ENCODE measurements at places on chromosomes 7 and 10. TPM values are rescaled to one million over a fixed set of nuclear protein-coding genes. Genes with fewer than 3 reads are reported as not detected.

DNA sequence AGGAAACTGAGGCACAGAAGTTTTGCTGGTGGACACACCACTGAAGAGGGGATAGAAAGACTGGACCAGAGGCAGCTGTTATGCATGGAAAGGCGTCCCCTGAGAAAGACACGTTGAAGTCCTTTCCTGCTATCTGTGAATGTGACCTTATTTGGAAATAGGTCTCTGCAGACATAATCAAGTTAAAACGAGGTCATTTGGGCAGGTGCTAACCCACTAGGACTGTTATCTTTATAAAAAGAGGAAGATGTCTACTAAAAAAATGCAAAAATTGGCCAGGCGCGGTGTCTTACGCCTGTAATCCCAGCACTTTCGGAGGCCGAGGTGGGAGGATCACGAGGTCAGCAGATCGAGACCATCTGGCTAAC is 31.6 kb downstream of the ELMO1 start:
- DNase-seq = no peak

DNA sequence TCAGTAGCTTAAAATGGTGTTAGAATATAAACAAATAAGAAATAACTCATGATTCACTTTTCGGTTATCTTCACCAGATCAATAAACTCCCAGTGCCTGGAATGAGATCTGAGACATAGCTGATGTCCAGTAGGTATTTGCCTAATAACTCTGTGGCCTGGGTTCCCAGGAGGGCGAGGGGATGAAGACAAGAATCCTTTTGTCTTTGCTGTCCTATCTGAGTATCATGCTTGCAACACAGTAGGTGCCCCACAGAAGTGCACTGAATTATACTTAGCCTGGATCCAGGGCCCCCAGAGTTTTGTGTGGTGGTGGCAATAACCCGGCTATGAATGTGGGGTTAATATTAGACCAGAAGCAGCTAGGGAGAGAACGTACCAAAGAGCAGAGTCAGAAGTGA is 350.1 kb upstream of the AOAH start:
- DNase-seq = no peak

GRCh38 chr10:26440088-26440470 is 1.9 kb downstream of the APBB1IP start:
- DNase-seq = no peak

Gene GRID1
- total RNA-seq = not detected

- no peak for DNase-seq
Measured at GRCh38 chr10:17077346-17077781, 52.2 kb downstream of the CUBN start.

Gene RGR
- total RNA-seq = not detected

DNA sequence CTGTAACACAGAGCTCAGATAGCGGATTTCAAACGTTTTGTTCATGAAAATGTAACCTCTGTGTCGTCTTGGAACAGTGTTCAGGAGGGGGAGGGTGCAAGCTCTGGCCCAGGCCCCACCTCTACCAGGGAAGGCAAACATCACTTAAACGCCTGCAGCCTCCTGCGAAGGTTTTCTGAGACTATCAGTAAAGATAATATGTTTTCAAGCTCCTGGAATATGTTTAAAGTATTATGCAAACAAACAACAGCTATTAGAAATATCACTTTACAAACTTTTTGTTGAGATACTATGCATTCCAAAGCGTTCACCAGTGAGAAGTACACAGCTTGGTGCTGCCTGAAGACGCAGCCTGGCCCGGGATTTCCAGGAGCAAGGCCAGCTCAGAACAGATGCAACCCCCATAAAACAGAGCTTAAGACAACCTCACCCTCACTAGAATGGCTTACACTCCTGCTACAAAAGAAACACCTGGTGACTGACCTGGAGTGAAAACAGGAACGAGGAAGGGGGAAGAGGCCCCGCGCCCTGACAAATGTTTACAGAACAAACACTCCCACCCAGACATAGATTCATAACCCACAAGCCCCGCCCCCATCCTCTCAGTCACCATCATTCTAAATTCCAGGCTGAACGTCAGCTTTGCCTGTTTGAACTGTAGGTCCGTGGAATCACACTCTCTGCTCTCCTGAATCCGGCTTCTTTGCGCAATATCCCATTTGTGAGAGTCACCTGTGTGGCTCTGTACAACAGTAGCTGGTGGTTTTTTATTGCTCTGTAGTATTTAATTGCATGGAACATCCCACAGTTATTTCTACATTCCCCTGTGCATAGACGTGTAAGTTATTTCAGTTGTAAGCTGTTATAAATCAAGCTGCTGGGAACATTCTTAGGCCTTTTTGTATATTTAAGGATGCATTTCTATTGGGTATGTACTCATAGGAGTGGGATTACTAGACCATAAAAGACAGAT is 155.0 kb downstream of the PTPRN2 start:
- DNase-seq = no peak

Gene KMT2E
- 127 TPM for total RNA-seq

- no peak for DNase-seq
Measured at GRCh38 chr7:40221836-40222235, 87.0 kb downstream of the SUGCT start.

Gene FOXI2
- not detected for total RNA-seq

DNA sequence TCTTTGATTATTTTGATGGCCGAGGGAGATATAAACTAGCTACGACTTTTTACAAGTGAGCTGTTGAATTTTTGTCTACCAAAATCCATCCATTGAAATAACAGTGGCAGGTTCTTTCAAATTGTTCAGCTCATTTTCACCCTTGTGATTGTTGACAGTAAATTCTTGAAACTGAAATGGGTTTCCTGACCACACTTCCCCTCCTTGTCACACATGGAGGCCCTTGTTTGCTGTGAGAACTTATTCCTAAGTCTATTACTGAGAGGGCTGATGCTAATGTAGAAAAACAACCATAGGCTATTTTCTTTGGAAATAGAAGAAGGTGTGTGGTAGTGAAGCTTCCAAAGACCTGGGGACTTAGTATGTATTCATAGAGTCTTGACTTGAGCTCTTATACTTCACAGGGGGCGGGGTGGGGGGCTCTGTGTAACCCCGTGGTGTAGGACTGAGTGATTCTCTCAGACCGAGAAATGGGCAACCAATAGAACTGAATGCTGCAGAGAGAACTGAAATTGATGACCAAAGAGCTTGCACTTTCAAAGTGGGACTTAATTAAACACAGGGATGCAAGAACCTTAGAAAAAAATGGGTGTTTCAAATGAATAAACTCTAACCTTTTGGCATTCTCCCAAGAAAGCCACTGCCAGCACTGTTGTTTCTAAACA is 718.9 kb downstream of the CCSER2 start:
- DNase-seq = no peak

- no peak for DNase-seq
Measured at GRCh38 chr7:20301311-20301939, 29.3 kb upstream of the ITGB8 start.

Gene PNLIPRP3
- total RNA-seq = not detected

DNA sequence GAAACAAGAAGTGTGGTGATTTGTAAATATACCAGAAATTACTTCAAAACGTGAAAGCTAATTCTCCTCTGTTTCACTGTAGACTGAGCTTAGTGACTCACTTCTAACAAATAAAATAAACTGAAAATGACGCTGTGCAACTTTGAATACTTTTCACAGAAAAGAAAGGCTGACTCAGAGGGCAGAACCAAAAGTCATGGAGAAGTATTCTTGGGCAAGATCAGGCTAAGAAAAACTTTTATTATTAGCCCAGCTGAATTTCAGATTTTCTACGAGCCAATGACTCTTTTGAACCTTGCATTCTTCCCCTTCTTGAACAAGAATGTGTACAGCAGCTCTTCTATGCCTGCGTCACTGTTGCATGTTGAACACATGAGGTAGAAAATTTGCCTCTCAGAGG is 527.3 kb upstream of the GHITM start:
- DNase-seq = no peak

Gene MSS51
- 2.9 TPM for total RNA-seq

Gene HIP1
- total RNA-seq = 7.6 TPM

DNA sequence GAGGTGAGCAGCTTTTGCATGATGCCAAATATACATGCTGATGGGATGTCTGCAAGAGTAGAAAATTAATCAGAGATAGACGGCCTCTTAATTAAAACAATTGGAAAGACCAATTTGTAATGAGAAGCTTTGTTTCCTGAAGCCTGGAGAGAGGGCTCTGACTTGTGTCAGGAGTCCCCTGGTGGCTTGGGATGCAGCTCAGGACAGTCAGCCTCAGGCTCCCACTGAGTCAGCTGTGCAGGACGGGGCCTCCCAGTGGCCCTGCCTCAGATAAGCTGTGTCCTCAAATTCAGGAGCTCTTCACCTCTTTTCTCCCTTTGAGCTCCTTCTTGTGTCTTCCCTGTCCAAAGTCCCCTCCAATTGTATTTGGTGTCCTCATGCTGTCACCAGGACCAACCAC is 438.9 kb upstream of the PODXL start:
- no peak for DNase-seq

Gene PNLIPRP1
- not detected for total RNA-seq

Gene TFR2
- 18.6 TPM for total RNA-seq

DNA sequence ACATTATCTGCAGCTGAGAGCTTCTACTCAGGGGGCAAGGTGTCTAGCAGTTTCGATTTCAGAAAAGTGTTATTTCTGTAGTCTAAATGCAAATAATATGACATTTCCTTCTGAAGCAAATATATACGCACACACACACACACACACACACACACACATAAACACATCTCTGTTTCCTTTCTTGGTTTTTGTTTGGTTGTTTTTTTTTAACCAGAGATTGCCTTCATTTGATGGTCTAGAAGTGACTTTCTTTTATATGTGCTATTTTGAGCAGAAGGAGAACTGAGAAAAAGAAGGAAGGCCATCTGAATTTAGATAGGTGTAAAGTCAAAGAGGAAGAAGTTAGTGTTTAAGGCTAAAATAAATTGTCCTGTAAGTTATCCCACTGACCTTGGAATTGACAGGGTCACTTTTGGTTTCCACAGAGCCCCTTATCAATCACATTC is 142.2 kb downstream of the TRIL start:
- DNase-seq = no peak

GRCh38 chr7:70657571-70657970 is 474.4 kb upstream of the GALNT17 start:
- DNase-seq = no peak

DNA sequence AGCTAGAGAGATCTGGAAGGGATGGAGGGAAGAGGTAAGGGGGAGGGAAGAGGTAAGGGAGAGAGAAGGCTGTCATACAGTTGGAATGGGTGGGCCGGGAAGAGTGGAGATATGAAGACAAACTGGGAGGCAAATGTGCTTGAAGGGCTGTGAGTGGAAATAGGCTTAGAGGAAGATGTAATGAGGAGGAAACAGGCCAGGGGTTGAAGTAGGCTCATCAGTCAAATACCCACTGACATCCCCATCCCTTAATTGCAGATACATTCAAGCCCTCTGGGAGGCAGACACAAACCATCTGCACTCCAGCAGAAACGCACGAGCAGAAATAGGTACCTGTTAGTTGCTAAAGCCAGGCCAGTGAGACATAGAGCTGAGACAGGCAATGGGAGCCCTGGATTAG is 2.1 kb downstream of the SYNPO2L start:
- no peak for DNase-seq

- no peak for DNase-seq
Measured at GRCh38 chr7:111470998-111471397, 91.3 kb downstream of the IMMP2L start.

- DNase-seq = no peak
Measured at GRCh38 chr7:17331891-17332501, 33.5 kb downstream of the AHR start.

DNA sequence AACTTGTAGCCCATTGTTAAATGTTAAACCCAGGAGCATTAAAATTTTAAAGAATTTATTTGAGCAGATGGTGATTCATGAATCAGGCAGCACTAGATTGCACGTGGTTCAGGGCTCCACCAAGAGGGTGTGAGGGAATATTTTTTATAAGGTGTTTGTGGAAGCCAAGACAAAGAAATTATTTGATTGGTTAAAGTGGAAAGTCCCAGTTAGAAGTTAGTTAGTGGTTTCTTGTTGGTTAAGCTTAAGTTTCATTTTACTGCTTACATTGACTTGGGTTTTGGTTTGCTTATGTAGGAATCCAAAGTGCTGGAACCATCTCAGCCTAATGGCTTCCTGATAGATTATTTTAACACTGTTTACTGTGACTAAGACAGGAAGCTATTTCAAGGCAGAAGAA is 906.2 kb downstream of the LRMDA start:
- no peak for DNase-seq

GRCh38 chr7:176786-177459 is 15.4 kb upstream of the FAM20C start:
- no peak for DNase-seq

Gene CYP2C19
- not detected for total RNA-seq

Gene LRIT1
- not detected for total RNA-seq

Gene CCL24
- total RNA-seq = not detected

GRCh38 chr7:101457001-101457750 is 94.5 kb downstream of the COL26A1 start:
- no peak for DNase-seq

Gene ABCB1
- 15.1 TPM for total RNA-seq

GRCh38 chr7:10034843-10035556 is 938.7 kb upstream of the PHF14 start:
- no peak for DNase-seq

- no peak for DNase-seq
Measured at GRCh38 chr10:566241-566885, 123.1 kb downstream of the DIP2C start.

GRCh38 chr7:2931034-2931415 is 86.9 kb upstream of the GNA12 start:
- no peak for DNase-seq

- no peak for DNase-seq
Measured at GRCh38 chr7:27250557-27251070, 8.0 kb downstream of the EVX1 start.

DNA sequence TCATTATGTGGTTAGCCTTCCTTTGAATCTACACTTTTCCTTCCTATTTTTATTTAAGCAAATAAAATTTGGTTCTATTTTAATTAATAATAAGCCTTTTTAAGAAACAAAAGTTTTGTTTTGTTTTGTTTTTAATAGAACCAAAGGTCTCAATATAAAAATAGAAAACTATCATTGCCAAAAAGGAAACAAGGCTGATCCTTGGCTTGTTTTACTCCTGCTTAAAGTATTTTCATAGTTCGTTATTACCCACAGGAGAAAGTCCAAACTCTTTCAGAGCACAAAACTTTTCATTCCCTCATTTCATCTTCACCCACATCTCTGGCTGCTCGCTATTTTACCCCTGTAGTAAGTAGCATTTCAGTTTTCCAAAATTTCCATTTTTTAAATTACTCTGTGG is 374.8 kb downstream of the SEMA3D start:
- DNase-seq = no peak

- no peak for DNase-seq
Measured at GRCh38 chr7:156429514-156429913, 211.1 kb upstream of the RNF32 start.

Gene DENND2A
- total RNA-seq = 0.32 TPM

DNA sequence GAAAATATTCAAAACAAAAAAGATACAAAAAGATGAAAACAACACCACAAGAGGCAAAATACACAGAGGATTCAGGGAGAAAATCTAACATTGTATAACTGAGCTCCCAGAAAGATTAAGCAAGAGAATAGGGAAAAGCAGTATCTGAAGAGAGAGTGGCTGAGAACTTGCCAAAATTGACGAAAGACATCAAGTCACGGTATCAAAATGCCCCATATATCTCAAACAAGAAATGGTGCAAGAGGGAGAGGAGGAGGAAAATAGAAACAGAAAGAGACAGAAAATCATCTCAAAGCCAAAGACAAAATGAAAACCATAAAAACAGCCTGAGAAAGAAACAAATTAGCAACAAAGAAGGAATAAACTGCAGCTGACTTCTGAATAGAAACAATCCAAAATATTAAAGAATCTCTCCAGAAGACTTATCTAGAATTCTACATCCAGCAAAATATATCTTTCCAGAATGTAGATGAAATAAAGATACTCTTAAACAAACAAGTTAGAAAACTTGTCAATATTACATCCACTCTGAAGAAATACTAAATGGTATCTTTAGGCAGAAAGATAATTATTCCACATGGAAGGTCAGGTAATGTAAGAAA is 5.5 kb downstream of the USP6NL start:
- DNase-seq = no peak

All from activated CD8-positive, alpha-beta memory T cell treated with anti-CD3 and anti-CD28 coated beads, Interleukin-2, amount 10 ng/mL, durations not matched to agents 7 days and 5 days (primary cell).